ENCODE measurements at places on chromosomes 5 and 9. TPM values are rescaled to one million over a fixed set of nuclear protein-coding genes. Genes with fewer than 3 reads are reported as not detected.
A peak's percentile ranks its signal among the peaks of the same experiment; 100 is the strongest.

ARID3C gene
- total RNA-seq = not detected

BHMT2 gene
- total RNA-seq = not detected

DNA sequence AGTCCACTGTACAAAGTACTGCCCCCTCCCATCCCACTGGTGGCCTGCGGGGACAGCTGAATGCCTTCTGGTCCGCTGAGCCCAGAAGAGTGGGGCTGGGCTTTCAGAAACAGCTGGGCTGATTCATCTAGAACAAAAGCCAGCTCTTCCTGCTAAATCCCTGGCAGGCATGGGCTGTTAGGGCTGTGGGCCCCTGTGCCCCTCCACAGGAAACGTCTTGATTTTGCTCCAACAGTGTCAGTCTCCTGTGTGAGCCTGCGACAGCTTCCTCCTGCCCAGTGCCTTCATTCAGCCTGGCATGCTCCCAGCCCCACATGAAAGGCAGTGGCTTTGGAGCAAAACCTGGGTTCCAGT is 6.9 kb upstream of the GSN start:
- DNase-seq = no peak

PCDHB8 gene
- 0.21 TPM for total RNA-seq

ZDHHC11B gene
- 3.0 TPM for total RNA-seq

DNA sequence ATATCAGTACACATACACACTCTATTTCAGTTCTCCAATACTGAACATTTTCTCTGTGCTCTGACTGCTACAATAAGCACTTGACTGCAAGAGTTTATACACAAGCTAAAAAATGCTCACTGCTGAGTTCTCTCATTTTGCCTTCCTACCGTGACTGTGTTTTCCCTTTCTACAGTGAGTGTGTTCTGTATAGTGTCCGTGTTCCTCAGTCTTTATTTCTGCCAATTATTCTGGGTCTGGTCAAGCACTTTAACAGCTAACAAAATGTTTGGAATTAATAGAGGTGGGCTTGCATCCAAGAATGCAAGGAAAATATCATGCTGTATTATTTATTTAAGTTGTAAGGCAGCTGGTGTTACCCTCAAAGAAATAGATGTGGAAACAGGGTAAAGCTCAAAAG is 217.0 kb upstream of the NREP start:
- no peak for DNase-seq

FIBCD1 gene
- 1.5 TPM for total RNA-seq

- DNase-seq = no peak
These were observed 38.6 kb downstream of the BOD1 start for GRCh38 chr5:173577817-173578216.

DNA sequence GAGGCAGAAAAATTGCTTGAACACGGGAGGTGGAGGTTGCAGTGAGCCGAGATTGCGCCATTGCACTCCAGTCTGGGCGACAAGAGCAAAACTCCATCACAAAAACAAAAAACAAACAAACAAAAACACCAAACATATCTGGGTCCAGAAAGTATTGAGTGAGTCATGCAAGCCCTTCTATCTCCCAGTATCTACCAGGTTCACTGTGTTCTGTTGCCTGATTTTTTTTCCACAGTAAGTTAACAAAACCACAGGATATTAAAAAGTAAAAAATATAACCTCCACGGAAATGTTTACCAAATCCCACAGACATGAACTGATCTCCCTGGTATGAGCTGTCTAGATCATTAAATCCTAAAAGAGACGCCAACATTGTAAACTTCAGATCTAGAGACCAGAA is 94.4 kb downstream of the ANKH start:
- no peak for DNase-seq

DNA sequence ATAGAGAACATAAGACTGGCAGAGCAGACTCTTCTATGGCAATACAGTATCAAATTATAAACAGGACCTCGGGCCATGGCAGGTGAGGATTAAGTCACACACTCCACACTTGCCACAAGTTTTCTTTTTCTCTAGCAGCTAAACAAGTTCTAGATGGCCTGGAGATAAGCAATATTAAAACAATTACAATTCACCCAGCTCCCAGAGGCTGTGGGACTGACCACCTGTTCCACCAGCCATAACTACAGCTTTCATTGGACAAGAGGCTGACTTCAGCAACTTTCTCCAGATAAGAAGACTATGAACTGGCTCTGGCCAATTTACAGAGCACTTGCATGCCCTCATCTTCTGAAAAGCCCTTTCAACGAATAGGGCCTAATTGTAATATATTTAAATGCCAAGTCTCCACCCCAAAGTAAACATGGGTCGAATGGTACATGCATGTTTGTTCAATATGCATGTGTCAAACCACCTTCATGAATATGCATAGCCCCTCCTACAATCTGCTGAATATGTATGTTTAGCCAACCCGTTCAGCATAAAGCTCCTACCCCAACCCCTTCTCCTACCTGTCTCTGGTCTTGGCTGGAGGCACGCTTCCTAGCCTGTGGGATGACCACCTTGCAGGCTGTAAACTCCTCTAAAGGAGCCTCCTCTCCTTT is 6.1 kb upstream of the CFAP157 start:
- DNase-seq = no peak

SH3GL2 gene
- total RNA-seq = 1.5 TPM

PAIP1 gene
- total RNA-seq = 88.8 TPM

DNA sequence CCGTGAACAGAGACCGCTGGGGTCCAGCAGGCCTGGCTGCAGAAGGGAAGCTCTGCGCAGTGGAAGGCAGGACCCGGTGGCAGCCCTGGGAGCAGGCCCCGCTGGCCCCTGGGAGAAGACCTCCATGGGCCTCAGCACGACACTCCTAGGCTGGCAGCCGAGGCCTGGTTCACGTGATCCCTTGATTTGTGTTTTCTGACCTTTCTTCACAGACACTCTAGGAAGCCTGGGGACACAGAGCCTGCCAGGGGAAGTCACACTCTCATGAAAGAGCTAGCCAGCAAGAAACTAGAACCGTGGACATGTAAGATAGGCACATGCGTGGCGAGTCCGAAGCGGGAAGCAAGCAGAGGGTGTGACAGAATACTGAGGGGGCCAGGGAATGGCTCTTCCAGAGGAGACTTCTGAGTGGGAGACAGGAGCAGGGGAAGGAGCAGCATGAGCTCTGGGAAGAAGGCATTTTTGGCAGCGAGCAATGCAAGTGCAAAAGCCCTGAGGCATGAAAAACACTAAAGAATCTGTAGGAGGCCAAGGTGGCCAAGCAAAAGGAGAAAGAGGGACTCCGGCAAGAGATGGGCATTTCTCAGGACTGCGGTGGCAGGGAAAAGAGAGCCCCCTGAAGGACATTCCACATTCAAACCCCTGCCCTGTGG is 26.6 kb upstream of the IL17B start:
- DNase-seq = no peak

DNA sequence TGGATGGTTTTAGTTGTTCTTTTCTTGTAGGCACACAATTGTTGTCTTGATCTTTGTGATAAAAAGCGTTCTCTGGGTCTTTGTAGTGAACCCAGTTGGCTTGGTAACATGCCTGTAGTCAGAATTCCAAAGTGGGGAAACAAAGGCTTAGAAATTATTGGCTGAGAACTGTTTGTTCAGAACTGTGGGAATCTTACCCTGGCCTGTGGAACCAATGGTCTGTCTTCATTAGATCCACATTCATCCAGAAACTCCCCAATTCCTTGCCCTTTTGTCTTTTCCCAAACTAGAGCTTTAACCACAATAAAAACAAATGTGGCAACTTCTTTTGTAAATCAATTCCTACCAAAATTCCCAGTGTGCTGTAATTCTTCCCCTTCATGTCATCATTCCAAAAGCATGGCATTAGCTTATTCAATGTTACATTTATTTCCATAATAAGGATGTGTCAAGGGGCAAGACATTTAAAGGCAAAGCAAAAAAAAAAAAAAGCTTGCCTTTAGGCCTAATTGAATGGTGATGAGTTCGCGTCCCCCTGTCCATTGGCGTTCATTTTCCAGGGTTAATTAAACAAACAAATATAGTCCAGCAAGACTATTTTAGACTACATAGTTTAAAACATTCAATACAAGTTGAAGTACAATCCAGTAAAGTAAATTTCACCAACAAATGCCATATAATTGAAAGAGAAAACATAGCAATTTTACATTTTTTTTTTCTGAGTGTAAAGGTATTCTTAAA is 249.8 kb upstream of the ZNF608 start:
- DNase-seq = no peak

- DNase-seq = no peak
These were observed 2.2 kb upstream of the PRRT1B start for GRCh38 chr9:131543141-131543540.

GRCh38 chr5:124395926-124396325 is 350.5 kb downstream of the ZNF608 start:
- no peak for DNase-seq

GRCh38 chr9:107674721-107675277 is 185.2 kb upstream of the KLF4 start:
- DNase-seq = no peak

SOHLH1 gene
- not detected for total RNA-seq

DNA sequence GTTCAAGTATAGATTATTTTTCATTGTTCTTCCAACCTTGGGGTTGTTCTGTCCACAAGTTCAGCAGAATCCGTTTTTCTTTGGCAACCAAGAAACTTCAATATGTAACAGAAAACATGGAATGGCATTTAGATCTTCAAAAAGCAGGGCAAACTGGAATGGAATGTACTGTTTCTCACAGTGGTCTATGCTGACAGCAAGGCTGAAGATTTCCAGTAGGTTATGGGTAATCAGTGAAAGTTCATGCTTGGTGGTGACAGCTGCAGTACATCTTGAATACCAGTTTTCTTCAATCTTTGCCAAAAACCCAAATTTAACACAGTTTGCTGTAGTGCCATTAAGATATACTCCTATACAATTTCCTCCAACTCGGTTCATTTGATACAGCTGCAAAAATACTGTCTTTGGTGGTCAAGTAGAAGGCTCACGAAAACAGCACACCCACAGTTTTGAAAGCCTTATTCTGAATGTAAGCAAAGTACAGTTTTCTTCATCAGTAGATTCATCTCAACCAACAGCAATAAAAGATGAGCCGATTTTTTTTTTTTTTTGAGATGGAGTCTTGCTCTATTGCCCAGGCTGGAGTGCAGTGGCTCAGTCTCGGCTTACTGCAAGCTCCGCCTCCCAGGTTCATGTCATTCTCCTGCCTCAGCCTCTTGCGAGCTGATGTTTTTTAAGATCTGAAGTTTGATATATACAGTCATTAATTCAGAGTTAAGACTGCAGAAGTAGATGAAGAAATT is 4.9 kb downstream of the TRIM52 start:
- no peak for DNase-seq

ADAMTSL1 gene
- not detected for total RNA-seq

GRCh38 chr9:107036367-107036766 is 173.4 kb downstream of the ZNF462 start:
- no peak for DNase-seq

GRCh38 chr9:106868565-106868964 is 5.6 kb downstream of the ZNF462 start:
- no peak for DNase-seq

GRCh38 chr5:76500633-76501393 is 97.7 kb downstream of the IQGAP2 start:
- DNase-seq = no peak

IGFBPL1 gene
- total RNA-seq = 4.6 TPM

- no peak for DNase-seq
These were observed 73.2 kb downstream of the UBAP1 start for GRCh38 chr9:34252016-34252415.

GRCh38 chr5:126959188-126959587 is 71.2 kb downstream of the MARCHF3 start:
- no peak for DNase-seq

DNA sequence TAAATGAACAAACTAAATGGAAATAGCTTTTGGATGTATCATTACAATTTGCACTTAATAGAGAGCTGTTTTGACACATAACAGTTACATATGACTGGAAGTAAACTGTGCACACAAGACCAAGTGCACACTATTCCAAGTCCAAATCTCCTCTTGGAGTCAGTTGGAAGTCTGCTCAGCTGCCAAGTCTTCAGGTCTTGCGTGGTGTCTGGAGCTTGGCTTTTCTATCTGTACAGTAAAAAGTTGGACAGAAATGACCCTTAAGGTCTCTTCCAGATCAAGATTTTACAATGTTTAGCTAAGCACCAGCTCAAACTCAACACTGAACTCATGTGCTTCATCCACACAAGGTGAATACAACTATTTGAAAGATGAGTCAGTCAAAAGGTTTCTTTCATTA is 456.9 kb downstream of the RASEF start:
- DNase-seq = no peak

- no peak for DNase-seq
These were observed 182.7 kb downstream of the GNAQ start for GRCh38 chr9:77848897-77849296.

- no peak for DNase-seq
These were observed 649.1 kb downstream of the BNC2 start for GRCh38 chr9:16221366-16221765.

PPIP5K2 gene
- total RNA-seq = 51.7 TPM

DNA sequence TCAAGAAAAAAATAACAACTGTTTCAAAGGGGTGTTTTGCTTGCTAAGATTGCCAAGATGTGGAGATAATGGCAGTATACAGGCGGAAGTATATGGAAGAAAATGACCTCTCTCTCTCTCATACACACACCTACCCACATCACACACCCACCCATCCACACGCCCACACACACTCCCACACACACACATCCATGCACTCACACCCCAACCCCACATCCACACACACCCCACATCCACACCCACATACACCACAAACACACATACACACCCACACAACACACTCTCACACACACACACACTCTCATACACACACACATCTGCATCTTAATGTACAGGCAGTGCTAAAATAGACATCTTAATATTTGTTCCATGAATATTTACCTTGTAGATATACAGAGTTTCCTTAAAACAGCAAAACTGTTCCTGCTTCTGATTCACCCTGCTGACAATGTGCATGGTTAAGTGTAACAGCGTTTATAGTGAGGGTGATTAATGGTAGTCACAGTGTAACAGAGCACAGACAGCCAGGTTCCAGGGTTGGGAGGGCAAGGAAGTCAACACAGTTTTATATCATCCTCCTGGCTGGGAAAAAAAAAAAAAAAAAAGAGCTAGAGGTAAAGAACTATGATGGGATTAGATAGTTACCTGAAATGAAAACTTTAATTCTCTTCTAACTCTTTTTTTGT is 8.3 kb downstream of the BHMT2 start:
- no peak for DNase-seq

DNA sequence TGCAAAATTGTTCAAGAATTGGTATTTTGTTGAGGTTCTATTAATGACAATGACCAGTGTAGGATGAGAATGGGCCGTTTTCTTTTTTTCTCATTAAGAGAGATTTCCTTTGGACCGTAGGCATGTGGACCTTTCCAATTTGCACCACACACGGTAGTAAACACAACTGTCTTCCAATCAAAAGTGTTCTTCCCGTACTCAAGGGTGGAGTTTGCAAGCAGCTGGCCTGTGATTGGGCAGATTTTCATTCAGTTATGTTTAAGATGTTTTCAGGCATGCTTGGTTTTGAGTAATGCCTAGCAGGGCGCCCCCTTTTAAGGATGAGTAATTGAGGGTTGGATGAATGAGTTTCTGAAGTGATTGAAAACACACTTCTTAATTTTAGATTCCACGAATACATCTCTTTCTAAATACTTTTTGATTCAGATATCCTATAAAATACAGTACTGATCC is 2.5 kb downstream of the KDM3B start:
- peak; percentile 57 for DNase-seq

RNF183 gene
- total RNA-seq = 1.5 TPM

- no peak for DNase-seq
These were observed 24.2 kb downstream of the OCLN start for GRCh38 chr5:69516769-69517168.
